ENCODE measurements at places on chromosomes 1 and 21.

GRCh38 chr1:24364605-24364974 is 45.4 kb downstream of the GRHL3 start:
- no peak for DNase-seq

- DNase-seq, result no peak
These were observed 30.6 kb downstream of the DNAJC6 start for GRCh38 chr1:65339866-65340468.

DNA sequence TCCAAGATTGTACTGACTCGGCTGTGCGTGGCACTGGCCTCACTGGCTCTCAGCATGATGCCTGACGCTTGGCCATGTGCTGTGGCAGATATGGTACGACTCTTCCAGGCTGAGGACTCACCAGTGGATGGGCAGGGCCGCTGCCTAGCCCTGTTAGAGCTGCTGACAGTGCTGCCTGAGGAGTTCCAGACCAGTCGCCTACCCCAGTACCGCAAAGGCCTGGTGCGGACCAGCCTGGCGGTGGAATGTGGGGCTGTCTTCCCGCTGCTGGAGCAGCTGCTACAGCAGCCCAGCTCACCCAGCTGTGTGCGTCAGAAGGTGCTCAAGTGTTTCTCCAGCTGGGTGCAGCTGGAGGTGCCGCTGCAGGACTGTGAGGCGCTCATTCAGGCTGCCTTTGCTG is 2.9 kb downstream of the IPO13 start:
- DNase-seq, result no peak

GRCh38 chr1:107963601-107964335 is 1.2 kb downstream of the VAV3 start:
- DNase-seq, result no peak

Measured in stimulated activated CD8-positive, alpha-beta memory T cell treated with anti-CD3 and anti-CD28 coated beads, Interleukin-15, amount 100 ng/mL, for 48 hours (primary cell).